ENCODE measurements at places on chromosomes 11 and 22. TPM values are rescaled to one million over a fixed set of nuclear protein-coding genes. Genes with fewer than 3 reads are reported as not detected.

DNA sequence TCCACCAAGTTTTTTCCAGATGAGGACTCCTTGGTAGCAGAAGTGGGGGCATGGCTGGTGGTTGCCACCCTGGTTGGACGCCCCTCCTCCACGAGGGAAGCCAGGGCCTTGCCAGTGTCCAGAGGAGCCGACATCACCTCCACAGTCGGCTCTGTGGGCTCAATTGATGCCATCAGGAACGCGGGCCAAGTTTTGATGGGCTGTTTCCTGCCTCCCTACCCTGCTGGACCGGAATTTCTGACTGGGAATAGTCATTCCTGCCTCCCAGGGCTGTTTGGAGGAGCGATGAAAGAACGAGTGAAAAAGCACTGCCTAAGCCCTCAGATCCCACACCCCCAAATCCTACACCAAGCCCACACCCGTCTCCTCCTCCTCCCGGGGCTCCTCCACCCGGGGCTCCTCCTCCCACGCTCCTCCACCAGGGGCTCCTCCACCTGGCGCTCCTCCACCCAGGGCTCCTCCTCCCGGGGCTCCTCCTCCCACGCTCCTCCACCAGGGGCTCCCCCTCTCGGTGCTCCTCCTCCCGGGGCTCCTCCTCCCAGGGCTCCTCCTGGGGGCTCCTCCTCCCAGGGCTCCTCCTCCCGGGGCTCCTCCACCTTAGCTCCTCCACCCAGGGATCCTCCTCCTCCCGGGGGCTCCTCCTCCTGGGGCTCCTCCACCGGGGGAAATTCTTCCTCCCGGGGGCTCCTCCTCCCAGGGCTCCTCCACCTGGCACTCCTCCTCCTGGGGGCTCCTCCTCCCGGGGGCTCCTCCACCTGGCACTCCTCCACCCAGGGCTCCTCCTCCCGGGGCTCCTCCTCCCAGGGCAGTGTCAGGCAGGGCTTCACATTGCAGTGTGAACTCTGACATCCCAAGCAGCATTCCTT lies 10.0 kb upstream of the PRR5 start:
- peak; percentile 54 for DNase-seq

DNA sequence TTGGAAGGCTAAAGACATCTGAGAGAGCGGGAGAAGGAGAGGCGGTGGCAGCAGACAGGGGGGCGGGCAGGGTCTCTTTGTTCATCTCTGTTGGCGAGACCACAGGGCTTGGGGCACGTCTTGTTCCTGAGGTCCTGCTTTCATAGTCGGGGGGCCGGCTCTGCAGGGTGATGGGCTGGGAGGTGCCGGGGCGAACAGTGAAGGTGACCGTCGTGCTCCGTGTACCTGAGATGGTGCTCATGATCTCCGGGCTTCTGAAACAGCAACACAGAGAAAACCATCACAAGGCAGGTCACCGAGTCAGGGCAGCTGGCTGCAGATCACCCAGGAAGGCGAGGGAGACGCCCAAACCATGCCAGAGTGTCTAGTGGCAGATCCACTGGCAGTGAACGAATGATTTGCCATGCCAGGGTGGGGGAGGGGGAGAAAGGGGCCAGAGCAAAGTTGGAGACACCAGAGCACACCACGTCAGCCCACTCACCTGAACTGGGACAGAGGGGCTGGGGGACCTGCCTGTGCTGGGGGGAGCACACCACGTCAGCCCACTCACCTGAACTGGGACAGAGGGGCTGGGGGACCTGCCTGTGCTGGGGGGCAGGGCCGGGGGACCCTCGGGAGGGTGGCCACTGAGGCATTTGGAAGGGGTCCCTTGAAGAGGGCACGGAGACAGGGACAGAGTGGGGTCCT lies 75.0 kb downstream of the CTTN start:
- DNase-seq = no peak

DNA sequence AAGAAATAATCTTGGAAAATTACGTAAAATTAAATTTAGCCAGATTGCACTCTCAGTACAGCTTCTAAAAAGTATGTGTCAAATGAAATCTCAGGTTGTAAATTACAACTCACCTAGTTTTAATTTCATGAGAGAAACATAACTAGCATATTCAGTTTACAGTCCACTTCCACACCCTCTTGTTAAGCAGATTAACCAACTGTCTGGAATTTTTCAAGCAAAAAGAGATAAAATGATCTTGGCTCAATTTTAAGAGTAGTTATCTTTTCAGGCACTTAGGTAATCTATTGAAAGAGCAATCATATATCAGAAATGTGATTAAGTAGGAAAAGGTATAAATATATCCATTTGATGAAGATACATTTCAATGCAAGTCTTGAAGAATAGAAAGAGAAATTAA lies 928.4 kb upstream of the CCDC90B start:
- no peak for DNase-seq

TBX10 gene
- not detected for total RNA-seq

DNA sequence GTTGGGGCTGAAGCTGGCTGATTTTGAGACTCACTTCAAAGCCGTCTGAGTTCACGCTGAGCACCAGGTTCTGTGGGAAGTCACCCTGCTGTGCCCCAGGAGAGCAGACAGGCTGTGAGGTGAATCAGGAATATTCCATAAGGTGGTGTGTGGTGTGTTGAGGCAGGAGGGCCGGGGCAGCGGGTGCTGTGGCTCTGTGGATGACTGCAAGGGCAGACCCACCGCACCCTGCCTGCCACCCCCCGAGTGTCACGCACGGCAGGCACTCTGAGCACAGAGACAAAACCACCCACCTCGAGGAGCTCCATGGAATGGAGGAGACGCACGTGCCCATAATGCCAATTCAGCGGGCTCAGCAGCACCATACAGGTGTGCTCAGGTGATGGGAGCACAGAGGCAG lies 147.8 kb downstream of the PKNOX2 start:
- DNase-seq = no peak

SLC22A25 gene
- not detected for total RNA-seq

- DNase-seq = no peak
These were observed 487.3 kb downstream of the INSC start for GRCh38 chr11:15602047-15602446.

DNA sequence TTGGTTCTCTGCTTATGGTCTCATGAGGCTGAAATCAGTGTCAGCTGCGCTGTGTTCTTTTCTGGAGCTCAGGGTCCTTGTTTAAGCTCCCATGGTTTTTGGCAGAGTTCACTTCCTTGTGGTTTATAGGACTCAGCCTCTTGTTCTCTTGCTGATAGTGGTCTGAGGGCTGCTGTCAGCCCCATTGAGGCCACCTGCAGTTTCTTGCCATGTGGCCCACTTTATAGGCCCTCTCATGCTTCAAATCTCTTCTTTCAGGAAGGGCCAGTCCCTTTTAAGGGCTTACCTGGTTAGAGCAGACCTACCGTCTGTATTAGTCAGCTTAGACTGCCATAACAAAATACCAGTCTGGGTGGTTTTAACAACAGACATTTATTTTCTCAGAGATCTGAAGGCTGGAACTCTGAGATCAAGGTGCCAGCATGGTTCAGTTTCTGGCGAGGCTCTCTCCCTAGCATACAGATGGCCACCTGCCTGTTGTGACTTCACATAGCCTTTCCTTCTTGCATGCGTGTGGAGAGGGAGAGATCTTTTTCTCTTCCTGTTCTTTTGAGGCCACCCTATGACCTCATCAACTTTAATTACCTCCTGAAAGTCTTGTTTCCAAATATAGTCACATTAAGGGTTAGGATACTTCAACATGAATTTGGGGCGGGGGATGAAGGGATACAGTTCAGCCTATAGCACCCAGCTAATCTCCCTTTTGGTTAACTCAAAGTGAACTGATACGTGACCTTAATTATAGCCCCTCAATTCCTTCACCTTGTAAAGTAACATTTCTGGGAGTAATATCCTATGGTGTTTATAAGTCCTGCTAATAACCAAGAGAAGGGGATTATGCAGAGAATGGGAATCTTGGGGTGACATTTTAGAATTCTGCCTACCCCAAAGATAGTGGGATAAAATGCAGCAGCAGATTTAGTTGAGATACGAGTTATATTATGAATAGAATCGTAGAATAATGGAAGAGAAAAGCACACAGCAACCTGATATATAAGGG lies 131.8 kb downstream of the UVRAG start:
- peak; percentile 23 for DNase-seq

DNA sequence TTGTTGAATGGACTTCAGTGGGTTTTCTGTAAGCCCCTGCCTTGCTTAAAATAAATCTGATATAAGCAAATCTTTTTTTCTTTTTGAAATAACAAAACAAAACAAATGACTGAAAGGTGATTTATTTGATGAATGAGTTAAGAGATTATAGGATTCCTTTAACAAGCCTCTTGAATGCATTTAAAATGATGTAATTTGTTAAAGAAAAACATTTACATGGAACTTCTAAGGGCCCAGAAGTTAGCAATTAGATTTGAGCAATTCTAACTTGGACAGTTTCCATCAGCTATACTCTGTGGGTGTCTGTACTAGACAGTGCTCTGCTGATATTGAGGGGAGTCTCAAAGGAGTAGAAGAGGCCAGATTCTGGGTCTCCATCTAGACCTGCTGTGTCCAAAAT lies 143.5 kb upstream of the RAG2 start:
- no peak for DNase-seq
